ENCODE measurements at places on chromosomes 1 and 21. TPM values are rescaled to one million over a fixed set of nuclear protein-coding genes. Genes with fewer than 3 reads are reported as not detected.

The PPIAL4G gene
- not detected for total RNA-seq

DNA sequence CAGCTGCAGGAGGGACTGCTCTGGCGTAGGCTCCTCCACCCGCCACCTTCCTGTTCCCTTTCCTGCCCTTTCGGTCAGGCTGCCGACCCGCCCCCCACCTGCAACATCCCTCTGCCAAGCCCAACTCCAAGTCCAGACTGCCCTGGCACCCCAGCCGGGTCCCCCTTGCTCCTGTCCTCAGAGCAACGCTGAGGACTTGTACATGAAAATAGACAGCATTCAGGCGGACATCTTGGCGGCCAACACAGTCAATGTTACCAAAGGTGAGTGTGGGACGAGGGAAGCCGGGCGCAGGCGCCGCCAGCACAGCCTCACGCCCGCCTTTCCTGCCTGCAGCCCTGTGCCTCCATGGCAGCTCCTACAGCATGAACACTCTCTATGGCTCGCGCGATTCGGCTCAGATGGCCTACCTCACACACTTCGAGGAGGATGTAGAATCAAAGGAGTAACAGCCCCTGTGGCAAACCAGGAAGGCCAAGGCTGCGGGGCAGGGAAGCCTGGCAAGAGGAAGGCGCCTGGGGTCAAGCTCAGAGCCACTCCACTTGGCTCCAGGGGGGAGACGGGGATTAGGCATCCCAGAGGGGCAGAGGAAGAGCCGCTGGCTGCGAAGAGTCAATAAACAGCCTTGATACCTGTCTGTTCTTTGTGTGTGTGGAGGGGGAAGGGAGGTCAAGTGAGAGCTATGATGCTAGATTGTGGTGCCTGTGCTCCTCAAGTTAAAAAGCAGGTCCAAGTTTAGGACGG lies 5.8 kb downstream of the RNU5D-1 start:
- no peak for DNase-seq

The RAB13 gene
- total RNA-seq = 61.4 TPM

The LORICRIN gene
- total RNA-seq = not detected

- DNase-seq = no peak
Measured at GRCh38 chr1:59015708-59016107, 231.9 kb upstream of the JUN start.

DNA sequence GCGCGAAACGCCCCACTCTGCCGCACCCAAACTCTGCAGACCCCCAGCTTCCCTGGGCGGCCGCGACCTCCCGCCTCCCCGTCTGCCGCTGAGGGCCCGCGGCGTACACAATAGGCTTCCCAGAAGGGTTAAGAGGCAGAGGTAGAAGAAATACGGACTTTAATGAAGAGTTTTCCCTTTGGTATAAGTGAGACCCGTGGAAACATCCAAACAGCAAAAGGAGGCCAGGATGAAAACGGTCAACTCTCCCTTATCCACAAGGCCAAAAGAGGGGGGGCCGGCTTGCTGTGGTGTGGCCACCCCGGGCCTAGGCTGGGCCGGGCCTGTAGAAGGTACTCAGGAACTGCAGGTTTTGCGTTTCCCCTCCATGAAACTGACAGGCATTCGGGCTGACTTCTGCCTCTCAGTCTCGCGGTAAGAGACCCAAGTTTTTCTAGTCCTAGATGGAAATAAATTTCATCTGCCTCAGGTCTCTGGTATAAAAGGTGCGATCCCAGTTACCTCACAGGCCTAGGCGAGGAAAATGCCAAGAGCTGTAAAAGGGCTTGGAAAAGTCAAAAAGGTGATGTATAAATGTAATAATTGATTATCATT lies 671 bp upstream of the PYGO2 start:
- peak; percentile 60 for DNase-seq

DNA sequence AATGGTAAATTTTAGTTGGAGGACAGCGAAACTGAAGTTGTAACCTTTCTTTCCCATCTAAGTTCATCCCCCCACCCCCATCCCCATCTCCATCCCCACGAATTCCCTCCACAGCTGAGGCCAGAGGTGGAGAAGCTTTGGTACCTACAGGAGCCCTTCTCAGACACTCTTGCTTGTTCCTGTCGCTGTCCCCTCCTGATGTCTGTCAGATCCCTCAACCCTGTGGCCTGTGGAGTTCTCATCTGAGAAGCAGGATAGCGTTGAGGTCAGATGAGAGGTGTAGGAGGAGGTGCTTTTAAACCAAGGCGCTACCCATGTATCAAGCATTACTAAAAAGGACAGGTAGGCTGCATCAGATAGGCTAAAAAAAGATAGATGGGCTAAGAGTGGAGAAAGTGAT lies 769 bp downstream of the NTPCR start:
- no peak for DNase-seq

DNA sequence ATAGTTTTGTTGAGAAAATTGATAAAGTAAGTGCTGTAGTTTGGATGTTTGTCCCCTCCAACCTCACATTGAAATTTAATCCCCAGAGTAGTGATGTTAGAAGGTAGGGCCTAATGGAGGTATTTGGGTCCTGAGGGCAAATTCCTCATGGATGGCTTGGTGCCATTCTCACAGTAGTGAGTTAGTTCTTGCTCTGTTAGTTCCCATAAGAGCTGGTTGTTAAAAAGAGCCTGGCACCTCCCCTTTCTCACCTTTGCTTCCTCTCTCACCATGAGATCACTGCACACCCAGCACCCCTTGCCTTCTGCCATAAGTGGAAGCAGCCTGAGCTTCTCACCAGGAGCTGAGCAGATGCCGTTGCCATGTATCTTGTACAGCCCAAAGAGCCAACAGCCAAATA lies 354.8 kb upstream of the NFIA start:
- no peak for DNase-seq

DNA sequence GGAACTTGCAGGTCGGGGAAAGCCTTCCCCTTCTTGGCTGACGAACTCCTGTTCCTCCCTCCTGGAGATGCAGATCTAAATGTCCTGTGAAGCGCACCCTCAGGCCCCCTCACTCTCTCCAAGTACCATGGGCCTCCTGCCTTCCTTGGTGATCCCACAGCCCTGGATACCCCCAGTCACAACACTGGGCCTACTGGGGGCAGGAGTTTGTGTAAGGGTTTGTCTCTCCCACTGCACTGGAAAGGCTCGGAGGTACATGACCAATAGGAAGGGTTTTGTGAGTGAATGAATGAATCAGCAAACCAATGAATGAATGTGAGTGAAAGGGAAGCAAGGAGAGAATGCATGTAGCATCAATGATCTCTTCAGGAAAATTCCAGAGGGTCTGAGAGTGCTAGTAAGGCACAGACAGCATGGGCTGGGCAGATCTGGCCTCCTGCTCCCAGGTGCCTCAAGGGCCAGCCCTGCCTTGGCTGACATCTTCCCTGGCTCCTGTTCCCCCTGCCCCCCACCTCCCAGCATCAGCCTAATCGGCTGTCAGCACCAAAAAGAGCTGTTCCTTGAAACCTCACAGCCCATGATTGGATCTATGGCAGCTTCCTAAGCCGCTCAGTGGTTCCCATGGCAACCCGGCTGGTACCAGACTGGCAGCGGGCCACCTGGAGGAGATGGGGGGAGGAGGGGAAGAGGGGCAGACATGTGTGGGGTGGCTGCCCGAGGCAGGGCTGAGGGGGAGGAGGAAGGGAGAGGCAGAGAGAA lies 95.8 kb downstream of the VWA5B1 start:
- no peak for DNase-seq

The MATN1 gene
- not detected for total RNA-seq

The FCRL1 gene
- not detected for total RNA-seq

DNA sequence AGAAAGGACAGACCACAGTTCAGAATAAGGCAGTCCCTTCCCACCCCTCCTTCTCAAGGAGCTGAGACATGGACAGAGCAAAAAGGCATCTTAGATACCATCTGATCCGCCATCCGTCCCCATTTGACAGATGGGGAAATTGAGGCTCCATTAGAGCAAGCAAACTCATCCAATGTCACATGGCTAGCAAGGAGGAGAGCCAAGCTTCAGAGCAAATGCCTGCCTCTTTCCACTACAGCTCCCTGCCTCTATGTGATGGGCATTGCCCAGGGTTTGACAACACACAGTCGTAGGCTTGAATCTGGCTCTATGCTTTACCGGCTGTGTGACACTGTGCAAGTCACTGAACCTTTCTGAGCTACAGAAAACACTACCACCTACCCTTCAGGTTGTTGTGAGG lies 3.9 kb downstream of the SLC30A2 start:
- no peak for DNase-seq

- no peak for DNase-seq
Measured at GRCh38 chr1:39128959-39129358, 75.5 kb upstream of the MACF1 start.

The FLG2 gene
- not detected for total RNA-seq

The PODN gene
- 35.3 TPM for total RNA-seq

DNA sequence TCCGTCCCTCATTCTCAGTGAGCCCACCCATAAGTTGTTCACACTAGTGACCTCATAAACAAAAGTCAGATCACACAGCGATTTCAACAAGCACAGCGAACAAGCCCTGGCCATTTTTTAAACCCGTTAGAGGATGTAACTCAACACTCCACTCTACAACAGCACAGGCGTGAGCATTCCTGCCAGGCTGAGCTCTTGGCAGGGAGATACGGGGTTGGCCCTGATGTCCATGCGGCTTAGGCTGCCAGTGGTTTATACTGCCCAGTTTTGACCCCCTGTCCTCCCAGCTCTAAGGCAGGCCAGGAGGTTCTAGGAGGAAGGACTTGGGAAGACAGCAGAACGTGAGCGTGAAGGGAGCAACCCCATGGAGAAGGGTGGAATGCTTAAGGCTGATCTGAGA lies 35.0 kb downstream of the PARP1 start:
- no peak for DNase-seq

DNA sequence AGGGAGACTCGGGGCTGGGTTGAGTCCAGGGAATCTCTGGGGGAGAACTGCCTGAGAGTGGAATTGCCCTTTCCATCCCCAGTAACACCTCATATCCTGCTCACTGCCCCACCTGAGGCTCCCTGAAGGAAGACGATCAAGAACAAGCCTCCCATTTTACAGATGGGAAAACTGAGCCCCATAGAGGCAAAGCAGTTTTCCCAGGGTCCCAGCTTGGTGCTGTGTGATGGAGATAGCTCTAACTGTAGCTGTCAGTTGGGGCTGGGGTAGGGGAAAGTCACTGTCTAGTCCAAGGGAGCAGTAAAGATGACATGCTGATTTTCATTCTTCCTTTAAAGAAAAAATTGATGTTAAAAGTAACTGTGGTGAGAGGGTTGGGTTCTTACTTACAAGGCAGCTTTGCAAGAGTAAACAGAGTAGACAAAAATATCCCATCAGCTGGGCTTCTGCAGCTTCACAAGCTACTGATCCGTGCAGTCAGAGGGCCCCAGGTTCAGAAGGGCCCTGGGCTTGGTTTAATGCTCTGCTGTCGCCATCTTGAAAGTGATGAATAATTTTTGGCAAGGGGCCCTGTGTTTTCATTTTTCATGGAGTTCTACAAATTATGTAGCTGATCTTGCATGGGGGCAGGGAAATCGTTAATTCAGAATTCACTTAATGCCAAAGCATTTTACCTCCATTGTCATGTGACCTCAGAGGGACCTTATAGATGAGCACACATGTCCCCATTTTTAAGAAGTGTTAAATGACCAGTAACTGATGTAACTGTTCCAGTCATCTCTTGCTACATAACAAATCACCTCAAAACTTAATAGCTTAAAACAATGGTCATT lies 17.6 kb upstream of the TNFRSF1B start:
- DNase-seq = no peak

- DNase-seq = no peak
Measured at GRCh38 chr1:200483491-200484143, 73.8 kb upstream of the ZNF281 start.

- DNase-seq = no peak
Measured at GRCh38 chr1:80462006-80462405, 1338.7 kb upstream of the ADGRL2 start.

- no peak for DNase-seq
Measured at GRCh38 chr1:159065106-159065505, 11.5 kb downstream of the AIM2 start.

DNA sequence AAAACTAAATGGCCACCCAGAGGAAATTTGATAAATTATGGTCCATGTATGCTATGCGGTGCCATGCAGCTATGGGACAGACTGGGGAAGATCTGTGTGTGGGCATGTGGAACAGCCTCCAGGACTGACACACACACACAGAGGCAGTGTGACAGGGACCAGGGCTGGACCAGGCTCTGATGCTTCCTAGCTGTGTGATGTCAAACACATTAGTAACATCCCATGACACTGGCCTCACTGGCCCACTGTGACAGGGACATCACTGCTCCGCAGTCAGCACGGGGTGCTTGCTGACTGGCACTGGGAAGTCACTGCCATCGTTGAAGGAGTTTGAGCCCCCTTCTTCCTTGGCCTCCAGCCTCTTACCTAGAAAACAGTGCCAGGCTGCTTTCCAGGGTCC lies 13.9 kb downstream of the RAP1GAP start:
- DNase-seq = no peak

The GPA33 gene
- 0.62 TPM for total RNA-seq

The PAX7 gene
- total RNA-seq = not detected

The OR6N1 gene
- not detected for total RNA-seq

All from Right ventricle myocardium inferior (tissue), 1 donor.